ENCODE measurements at places on chromosomes 4 and X.

DNA sequence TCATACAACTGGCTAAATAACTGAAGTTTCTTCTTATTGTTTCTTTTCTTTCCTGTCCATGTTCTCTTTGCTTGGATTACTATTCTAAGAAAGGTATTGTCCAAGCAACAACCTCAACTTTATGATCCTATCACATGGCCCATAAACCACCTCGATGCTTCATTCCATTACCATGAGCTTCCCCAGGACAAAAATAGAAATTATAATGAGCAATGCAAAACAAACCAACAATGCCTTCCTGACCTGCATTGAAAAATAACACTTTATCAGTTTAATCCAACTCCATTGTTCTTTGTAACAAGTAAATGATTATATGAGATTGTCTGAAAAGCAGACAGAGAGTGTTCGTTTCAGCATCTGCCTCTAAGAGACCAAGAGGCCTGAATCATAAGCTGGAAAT is 148.8 kb downstream of the HS6ST2 start:
- DNase-seq: no peak

DNA sequence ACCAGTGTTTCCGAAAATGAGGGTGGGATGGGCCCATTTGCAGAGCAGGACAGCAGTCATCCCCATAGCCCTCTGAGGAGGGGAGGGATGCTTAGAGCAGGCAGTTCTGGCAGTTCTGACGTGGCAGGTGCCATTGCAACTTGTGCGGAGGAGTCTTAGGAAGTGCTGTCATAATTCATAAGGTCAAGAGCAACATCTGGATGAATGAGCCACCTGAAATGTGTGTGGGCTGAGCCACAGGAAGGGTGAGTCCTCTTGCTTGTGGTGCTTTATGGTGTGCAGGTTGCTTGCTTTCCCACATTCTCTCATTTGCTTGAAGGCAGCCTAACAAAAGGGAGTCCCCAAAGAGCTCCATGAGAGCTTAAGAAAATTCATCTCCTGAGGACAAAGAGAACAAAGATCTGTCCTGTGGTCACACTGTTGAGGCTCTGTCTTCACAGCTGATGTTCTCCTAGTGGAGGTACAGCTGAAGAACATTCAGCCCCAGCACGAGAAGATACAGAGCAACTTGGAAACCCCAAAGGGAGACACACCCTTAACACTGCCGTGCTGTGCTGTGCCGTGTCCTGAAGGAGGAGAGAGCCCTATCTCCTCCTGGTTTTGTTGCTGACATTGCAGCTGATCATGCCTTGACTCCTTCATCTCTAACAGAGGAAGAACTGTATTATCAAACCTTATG is 60.3 kb downstream of the DLG3 start:
- no peak for DNase-seq

- DNase-seq: no peak
Measured at GRCh38 chr4:40164459-40164858, 32.4 kb upstream of the RHOH start.

DNA sequence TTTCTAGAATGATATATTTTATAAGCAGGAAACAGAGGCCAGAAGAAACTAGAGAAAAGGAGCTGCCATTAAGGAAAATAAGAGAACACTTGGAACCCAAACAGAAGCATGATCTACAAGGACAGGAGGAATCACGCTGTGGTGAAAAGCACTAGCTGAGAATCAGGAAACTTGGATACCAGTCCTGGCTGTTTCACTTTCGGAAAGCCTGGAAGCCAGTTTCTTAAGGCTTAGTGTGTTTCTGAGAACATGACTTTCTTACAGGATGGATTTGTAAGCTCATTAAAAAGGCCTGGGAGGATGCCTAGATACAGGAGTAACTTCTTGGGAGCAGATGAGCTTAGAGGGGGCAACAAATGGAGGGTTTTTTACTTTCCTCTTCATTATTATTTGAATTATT is 36.9 kb downstream of the TLL1 start:
- DNase-seq: no peak

GRCh38 chr4:42710329-42710728 is 53.4 kb upstream of the ATP8A1 start:
- no peak for DNase-seq

GRCh38 chrX:56798339-56798711 is 69.3 kb downstream of the NBDY start:
- no peak for DNase-seq

DNA sequence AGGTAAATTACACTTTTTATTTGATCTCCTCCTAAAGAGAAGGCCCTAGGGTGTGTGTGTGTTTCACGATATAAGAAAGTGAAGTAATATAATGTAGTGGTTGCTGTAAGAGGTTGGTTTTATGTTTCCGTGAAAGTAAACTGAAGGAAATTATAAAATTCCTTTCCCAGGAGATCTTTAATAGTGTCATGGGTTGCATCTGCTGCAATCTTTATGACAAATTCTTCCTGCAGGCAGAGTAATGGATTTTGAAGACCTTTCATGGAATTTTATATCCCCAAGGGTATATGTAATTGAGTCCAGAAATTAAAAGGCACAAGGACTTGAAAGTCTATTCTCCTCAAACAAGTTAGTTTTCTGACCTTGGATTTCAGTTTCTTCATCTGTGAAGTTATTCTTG is 538.6 kb downstream of the ANKRD50 start:
- no peak for DNase-seq

DNA sequence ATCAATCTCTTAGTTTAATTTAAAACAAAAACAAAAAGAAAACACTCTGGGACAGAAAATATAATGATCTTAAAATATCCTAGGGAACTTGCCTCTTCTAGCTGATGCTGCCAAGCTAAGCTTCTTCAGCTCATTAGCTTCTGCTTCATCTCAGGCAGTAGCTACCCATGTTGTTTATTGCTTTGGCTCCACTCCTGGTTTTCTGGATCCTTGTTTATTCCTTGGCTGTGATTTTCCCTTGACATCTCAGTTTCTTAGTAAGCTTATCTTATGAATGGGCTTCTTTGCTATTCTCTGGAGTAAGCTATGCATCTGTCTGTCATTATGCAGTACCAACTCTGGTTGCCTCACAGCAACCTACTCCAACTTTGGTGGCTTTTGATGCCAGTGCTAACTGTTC is 5.1 kb upstream of the MTHFD2L start:
- no peak for DNase-seq

DNA sequence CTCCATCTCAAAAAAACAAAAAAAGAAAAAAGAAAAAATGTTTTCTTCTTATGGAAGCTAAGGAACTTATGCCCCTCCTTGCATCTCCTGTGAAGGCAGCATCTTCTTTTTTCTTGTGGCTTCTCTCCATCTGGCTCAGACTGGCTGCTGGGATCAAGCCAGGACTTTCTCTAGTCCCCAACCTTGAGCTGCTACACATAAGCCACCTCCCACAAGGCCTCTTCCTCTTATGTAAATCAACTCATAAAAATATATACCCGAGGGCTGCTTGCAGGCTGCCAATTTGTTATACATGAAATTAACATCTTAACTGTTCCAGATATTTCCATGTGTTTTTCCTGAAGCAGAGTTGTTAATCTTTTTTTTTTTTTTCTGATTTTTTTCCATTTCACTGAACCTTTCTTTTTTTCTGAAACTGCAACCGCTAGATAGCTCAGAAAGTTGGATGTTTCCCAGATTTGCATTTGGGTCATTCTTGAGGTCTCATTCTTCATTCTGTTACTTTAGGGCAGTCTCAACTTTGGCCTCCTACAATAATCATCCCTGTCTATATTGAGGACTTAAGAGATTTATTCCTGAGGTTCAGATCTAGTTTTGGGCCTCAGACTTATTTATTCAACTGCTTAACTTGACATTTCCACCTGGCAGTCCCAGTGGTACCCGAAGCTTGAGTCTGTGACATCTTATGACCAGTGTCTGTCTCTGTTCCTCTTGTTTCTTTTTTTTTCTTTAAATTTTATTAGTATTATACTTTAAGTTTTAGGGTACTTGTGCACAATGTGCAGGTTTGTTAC is 10.3 kb downstream of the SNX25 start:
- no peak for DNase-seq

GRCh38 chr4:26140150-26140898 is 180.5 kb upstream of the RBPJ start:
- no peak for DNase-seq

GRCh38 chr4:67522851-67523671 is 22.2 kb downstream of the CENPC start:
- no peak for DNase-seq

Measured in stimulated activated CD4-positive, alpha-beta T cell treated with anti-CD3 and anti-CD28 coated beads, TNF-alpha, amount 100 ng/mL, for 4 hours (primary cell).